ENCODE measurements at places on chromosomes 11 and 22.
A peak's percentile ranks its signal among the peaks of the same experiment; 100 is the strongest.

GRCh38 chr22:23649071-23649501, 17.0 kb upstream of the DRICH1 start:
- no peak for DNase-seq

DNA sequence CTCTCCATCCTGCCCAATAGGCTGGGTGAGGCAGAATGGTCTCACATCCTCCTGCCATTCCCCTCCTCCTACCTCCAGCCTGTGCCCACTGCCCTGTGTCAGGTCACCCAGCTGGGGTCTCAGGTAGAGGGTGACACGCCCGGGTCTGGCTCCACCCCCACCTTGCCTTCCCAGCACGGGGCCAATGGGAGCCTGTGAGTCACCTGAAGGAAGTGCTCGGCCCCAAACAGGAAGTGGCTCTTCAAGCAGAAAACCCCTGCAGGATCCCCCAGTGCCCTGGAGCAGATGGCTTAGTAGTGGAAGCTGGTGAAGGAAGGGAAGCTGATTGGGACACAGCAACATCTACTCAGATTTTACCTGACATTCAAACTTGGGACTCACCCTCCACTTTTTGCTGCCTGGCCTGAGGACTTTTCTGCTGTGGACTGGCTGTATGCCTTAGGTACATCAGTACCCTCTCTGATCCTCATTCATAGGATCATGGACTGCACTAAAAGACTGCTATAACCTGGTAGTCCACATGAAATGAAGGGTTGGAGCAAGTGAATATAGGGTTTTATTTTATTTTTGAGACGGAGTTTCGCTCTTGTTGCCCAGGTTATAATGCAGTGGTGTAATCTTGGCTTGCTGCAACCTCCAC, 33.4 kb downstream of the GDPD5 start:
- DNase-seq = peak; percentile 38

DNA sequence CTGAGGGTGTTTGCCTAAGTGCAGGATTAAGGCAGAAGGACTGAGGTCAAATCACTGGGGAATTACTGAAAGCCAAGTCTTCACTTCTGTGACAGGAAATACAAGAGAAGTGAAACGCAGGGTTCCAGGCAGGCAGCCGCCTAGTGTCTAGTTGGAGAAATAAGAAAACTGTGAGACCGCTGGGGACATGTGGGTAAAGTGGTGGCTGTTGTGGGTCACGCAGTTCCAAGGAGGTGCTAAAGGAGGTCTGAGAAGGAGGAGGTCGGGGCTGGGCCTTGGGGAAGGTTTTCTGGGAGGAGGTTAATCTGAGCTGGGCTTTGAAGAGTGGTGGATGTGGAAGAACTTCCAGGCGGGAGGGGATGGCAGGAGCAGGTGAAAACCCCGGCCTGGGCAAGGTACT, 11.2 kb downstream of the MCM5 start:
- DNase-seq = no peak

DNA sequence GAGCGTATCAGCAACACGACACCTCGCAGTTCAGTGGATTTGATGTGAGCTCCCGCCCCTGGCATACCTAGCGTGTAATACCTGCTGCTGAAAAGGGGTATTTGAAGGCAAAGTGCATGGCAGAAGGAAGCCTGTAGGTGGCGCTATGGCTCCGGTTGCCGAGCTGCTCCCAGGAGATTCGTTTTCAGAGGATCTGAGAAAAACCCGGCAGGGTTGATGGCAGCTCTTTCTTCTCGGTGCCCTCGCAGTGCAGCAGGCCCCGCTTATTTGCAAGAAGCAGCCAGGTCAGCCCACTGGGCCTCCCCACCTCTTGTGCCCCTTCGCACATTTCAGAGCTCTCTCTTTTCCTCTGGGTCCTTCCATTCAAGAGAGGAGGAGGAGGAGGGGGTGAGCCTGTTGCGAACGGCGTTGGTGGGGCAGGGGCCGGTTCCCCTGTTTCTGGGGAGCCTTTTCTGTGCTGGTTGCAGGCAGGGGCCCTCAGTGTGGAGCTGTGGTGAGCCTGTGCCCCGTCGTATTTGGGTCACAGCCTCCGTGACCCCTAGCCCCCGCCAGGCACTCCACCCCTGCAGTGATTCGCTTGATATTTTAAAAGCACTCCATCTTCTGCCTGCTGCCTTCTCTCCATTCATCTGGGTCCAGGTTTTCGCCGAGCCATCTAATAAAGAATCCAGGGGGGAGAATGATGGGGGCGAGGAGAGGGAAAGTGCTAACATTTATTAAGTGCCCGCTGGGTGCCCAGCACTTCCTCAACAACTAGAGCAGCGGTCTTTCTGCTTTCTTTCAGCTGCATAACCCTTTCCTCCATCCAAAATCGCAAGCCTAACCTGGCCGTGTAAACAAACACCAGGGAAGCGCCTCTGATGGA, 85.3 kb upstream of the SYT13 start:
- DNase-seq = peak; percentile 26

DNA sequence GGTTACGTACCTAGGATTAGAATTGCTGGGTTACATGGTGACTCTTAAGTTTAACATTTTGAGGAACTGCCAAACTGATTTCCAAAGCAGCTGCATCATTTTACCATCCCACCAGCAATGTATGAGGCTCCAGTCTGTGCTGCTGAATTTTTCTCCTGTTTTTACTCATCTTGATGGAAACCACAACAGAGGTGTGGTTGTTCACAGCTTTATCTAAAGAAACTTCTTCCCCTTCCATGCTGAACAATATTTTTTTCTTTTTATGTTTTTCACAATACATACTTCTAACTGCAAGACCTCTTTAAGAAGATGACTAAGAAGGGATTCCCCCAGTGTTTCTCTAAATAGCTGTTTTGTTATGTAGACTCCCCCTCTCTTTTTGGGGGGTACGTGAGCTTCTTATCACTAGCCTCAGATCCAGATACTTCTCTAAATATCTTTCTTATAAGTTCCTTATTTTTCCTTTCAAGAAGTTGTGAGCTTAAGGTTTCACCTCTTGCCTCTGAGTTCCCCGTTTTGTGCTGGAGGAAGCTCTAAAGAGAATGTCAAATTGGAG, 24.0 kb downstream of the TCP11L1 start:
- no peak for DNase-seq

DNA sequence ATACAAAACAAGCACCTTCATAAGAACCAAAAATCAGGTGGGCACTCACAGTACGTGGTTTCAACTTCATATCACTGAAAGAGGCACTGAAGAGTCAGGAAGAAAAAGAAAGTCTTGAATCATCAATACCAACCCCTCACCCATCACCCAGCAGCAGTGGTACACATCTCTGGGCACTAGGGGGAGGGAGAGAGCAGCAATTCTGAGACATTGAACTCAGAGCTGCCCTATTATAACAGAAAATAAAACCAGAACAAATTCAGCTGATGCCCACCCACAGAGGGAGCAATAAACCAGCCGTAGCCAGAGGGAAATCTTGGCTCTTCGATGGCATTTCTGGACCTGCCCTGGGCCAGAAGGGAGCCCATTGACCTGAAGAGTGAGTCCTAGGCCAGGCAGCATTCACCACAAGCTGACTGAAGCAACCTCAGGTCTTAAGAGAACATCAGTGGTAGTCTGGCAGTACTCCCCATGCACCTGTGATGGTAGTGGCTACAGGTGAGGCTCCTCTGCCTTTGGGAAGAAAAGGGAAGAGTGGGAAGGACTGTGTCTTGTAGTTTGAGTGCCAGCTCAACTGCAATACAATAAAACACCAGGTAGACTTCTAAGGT, 42.2 kb upstream of the FAM181B start:
- DNase-seq = peak; percentile 12

- no peak for DNase-seq
Measured at GRCh38 chr11:115652094-115652493, 147.9 kb upstream of the CADM1 start.

- DNase-seq = no peak
Measured at GRCh38 chr11:75333807-75334140, 17.7 kb downstream of the ARRB1 start.

- no peak for DNase-seq
Measured at GRCh38 chr22:37231406-37232139, 12.5 kb downstream of the RAC2 start.

DNA sequence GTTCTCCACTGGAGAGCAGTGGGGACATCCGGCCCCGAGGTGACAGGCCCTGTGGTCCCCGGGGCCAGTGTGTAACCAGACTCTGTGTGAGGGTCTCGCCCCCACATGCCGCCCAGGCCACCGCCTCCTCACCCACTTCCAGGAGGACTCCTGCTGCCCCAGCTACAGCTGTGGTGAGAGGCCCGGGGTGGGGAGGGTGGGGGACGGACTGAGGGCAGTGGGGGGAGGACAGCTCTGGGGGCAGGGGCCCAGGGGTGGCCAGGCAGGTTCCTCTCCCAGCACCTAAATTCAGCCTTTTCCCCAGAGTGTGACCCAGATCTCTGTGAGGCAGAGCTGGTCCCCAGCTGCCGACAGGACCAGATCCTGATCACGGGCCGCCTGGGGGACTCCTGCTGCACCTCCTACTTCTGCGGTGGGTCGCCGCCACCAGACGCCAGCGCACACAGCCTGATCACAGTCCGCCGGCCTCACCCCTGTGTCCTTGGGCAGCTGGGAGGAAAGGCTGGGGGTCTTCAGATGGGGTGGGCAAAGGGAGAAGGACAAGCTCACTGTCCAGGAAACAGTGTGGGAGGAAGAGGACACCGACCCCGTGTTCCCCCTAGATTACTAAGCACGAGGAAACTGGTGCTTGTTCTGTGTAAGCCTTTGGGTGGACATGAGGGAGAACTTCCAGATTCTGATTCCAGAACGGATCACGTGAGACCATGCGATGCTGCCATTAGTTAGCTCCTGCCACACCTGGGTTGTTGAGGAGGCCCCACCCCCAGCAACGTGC, 84.4 kb upstream of the MYOD1 start:
- DNase-seq = no peak

- DNase-seq = peak; percentile 85
Measured at GRCh38 chr11:18012906-18013781, at the start of gene SERGEF. Gene SERGEF, minus strand, starts transcription at chr11:18013047. Its CDS starts 37 bp downstream, at chr11:18013010.

DNA sequence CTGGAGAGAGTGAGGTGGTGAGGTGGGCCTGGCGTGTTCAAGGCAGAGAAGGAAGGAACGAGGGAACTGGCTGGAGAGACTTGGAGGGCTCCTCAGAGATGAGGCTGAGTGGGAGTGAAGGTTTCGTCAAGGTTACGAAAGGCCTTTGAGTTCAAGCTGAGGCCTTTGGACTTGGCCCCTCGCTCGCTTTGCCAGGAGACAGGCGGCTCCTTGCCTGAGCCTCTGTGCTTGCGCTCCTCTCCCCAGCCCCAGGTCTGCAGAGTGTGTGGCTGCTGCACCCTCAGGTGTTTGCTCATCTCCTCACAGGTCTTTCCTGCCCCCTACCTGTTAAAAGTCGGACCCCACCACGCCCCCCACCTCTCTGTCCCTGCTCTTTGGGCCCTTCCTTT, 91.6 kb downstream of the ATXN10 start:
- DNase-seq = no peak

GRCh38 chr22:27670701-27671412, 130.7 kb downstream of the MN1 start:
- no peak for DNase-seq

DNA sequence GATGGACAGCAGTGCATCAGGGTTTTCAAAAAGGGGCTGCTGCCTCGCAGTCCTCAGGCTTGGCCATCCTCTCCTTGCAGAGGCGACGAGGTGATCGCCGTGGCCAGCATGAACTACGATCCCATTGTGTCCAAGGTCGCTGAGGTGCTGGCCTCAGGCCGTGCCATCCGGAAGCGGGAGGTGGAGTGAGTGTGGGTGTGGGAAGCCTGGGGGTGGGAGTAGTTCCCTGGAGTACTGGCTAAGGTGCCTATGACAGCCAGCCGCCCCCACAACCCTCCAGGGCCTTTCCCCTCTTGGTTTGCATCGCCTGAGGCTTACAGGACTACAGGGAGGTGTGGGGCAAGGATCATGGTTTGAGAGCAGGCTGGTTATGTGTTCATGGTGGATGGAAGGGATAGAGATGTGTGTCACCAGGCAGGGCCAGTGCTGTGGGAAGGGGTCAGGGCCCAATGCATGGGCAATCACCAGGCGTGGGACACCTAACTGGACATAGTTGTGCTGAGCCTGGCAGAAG, 2.1 kb upstream of the LZTR1 start:
- DNase-seq = no peak

- no peak for DNase-seq
Measured at GRCh38 chr22:44220727-44221680, 40.3 kb downstream of the PARVG start.
